ENCODE measurements at places on chromosomes 3 and 15. TPM values are rescaled to one million over a fixed set of nuclear protein-coding genes. Genes with fewer than 3 reads are reported as not detected.

IL16 gene
- 8.3 TPM for total RNA-seq

MASP1 gene
- total RNA-seq = 1.0 TPM

ZPLD1 gene
- not detected for total RNA-seq

STAG1 gene
- 76.4 TPM for total RNA-seq
